Left renal cortex interstitium (tissue), 4 donors: ENCODE measurements at places on chromosomes 1 and 21. TPM values are rescaled to one million over a fixed set of nuclear protein-coding genes. Genes with fewer than 3 reads are reported as not detected.

SAMSN1 gene
- 4.9 TPM for polyA plus RNA-seq

EGLN1 gene
- 31.8 TPM for polyA plus RNA-seq

RGS18 gene
- 2.2 TPM for polyA plus RNA-seq

ITLN1 gene
- 2.8 TPM for polyA plus RNA-seq

SEC16B gene
- 6.7 TPM for polyA plus RNA-seq

IVL gene
- 0.42 TPM for polyA plus RNA-seq

TCEA3 gene
- 58.3 TPM for polyA plus RNA-seq

MSH4 gene
- polyA plus RNA-seq = 1.1 TPM

SPRTN gene
- polyA plus RNA-seq = 13.2 TPM

YIPF1 gene
- polyA plus RNA-seq = 36.3 TPM

LYPLAL1 gene
- 57.5 TPM for polyA plus RNA-seq

STPG1 gene
- polyA plus RNA-seq = 10.7 TPM
